HFFc6 (cell line): ENCODE measurements at places on chromosomes 3 and 15. TPM values are rescaled to one million over a fixed set of nuclear protein-coding genes. Genes with fewer than 3 reads are reported as not detected.

GRCh38 chr15:95431518-95431917 lies 899.0 kb upstream of the NR2F2 start:
- no peak overlapping the region for H3K4me3 ChIP-seq
- H3K27me3 ChIP-seq, result no peaks in the 10 kb centered on the region
- H3K27ac ChIP-seq, result no peak overlapping the region

GRCh38 chr3:6260551-6261191 lies 600.2 kb upstream of the GRM7 start:
- H3K36me3 ChIP-seq, result no peaks in the 10 kb centered on the region
- H3K4me1 ChIP-seq, result no peaks in the 10 kb centered on the region
- H3K27me3 ChIP-seq, result no peaks in the 10 kb centered on the region

DNA sequence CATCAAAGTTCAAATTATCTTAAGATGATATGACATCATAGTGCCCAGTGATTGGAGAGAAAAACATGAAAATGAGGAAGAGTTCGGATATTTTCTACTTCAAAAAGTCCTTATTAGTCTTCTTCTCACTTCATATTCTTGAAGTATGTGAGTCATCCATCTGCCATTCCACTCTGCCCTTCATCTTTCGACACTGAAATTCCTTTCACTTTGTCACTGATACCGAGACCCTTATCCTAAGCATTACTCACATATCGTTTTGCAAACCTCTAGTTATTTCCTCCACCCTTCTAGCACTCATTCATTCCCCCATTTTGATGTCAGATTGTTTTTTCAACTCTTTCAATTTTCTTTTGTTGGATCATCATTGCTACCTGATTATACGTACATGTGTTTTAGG lies 4.0 kb downstream of the OR5H14 start:
- no peak for DNase-seq
- H3K36me3 ChIP-seq, result no peaks in the 10 kb centered on the region
- H3K4me1 ChIP-seq, result no peaks in the 10 kb centered on the region
- H3K27me3 ChIP-seq, result no peaks in the 10 kb centered on the region

The TUSC7 gene
- total RNA-seq, result not detected in 3 replicates

- no peaks in the 10 kb centered on the region for H3K36me3 ChIP-seq
- no peak overlapping the region for H3K4me3 ChIP-seq
- H3K27me3 ChIP-seq, result no peaks in the 10 kb centered on the region; the same call in 1 of the 2 replicates
- DNase-seq, result no peak
Observed at GRCh38 chr3:128193168-128193567, 39.9 kb downstream of the EEFSEC start.

DNA sequence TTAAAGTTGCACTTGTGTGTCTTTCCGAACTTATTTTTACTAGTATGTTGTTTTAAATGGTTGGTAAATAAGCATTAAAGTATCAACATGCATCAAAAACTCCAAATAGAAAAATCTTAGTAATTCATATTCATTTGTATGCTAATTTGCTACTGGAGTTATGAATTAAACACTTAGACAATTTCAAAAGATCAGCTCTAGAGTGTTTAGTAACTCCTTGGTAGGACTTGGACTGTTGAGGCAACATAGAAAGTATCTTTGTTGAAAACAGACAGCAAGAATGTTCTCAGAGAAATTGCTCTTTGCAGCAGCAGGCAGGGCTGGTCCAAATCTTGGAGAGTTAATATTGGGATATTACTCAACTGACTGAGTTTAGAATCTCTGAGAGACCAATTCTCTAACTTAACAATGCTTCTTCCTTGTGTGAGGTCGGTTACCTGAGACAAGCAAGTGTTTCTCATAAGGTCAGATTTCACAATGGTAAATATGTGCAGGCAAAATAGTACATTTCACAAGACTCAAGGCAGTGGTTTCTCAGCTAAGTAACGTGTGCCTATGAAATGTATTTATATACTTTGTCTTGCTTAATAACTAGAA lies 147.8 kb upstream of the IL12A start:
- H3K4me3 ChIP-seq, result no peak overlapping the region
- no peak for DNase-seq
- peaks cover 3% of the 10 kb centered on the region; the same call in 1 of the 2 replicates for H3K27me3 ChIP-seq
- H3K27ac ChIP-seq, result no peak overlapping the region

The RETNLB gene
- total RNA-seq, result not detected in 3 replicates

DNA sequence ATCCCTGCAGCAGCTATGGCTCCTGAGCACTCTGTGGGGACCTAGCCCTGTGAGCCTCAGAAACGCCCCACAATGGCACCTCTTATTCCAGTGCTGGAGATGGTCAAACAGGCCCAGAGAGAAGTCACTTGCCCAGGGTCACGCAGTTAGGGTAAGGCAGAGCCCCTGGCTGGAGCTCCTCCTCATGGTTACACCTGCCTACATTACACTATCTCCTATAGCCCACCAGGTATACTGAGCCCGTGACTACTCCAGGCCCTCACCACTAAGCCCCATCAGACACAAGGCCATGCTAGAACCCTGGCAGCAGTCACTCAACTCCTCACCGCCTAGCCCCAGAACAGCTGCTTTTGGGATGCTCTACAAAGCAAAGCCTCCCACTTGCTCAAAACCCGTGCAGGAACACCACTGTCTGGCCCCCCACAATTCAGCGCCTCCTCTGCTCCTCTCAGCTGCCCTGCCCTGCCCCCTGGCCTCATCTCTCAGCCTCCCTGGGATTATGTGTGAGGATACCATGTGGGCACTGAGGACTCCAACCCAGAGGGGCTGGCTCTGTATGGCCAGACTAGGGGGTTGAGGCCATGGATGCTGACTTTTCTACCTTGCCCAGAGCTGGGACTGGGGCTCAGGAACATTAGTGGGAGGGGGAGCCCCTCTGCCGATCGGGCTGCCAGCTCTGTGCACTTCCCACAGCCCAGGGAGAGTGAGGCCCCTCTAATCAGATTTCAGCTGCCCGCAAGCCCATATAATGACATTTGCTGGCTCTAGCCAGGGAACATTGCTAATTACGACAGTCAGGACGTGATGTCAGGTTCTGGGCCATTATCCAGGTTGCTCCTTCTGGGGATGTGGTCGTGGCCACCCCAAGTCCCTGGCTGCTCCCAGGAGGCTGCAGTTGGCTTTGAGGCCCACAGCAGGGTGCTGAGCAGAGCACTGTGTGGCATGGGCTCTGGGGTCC lies 4.0 kb downstream of the NT5DC2 start:
- H3K27me3 ChIP-seq, result no peaks in the 10 kb centered on the region
- H3K4me3 ChIP-seq, result no peak overlapping the region
- H3K27ac ChIP-seq, result peak overlapping the region; percentile 71
- no peak for DNase-seq

The CLDN18 gene
- not detected in 3 replicates for total RNA-seq

The ITIH1 gene
- total RNA-seq, result not detected in 3 replicates

DNA sequence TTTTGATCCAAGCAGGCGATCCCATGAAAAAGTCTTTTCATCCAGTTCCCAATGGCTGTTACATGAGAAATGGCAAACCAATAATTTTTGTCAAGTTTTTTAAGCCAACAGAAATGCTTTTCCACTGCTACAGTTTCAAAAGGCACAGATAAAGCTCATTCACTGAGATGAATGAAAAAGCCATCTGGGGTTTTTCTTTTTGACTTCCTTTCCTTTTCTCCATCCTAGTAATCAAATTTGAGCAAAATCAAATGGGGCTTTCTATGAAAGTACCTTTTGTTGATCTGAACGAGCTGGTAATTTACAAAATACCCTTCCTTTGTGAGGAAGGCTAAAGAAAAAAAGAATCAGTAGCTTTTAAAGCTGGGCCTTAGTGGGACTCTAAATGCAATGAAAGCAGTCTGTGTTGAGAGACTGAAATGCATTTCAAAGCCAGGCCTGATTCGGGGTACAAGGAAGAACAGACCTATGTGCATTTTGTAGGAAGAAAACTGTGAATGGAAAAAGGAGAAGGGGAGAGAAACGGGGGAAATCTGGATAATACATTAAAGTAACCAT lies 185.2 kb upstream of the DNAJC19 start:
- no peaks in the 10 kb centered on the region for H3K27me3 ChIP-seq
- H3K27ac ChIP-seq, result no peak overlapping the region
- no peaks in the 10 kb centered on the region for H3K4me1 ChIP-seq
- H3K36me3 ChIP-seq, result no peaks in the 10 kb centered on the region
- no peak for DNase-seq
- no peak overlapping the region for H3K4me3 ChIP-seq

The LAMB2 gene
- 468 to 529 TPM (median 503 TPM) in 3 replicates for total RNA-seq

The C3orf22 gene
- not detected in 3 replicates for total RNA-seq

GRCh38 chr3:44624749-44625480 lies at the start of gene ZNF197:
TSS of gene ZNF197 (plus strand) at chr3:44625036. CDS start at chr3:44629155, 4,119 bp downstream.
- peak within 1 kb of the TSS; percentile 86 for H3K27ac ChIP-seq
- no peaks in the 10 kb centered on the region; the same call in 1 of the 2 replicates for H3K27me3 ChIP-seq
- DNase-seq, result peak; percentile 84
- peaks cover 19% of the 10 kb centered on the region for H3K4me1 ChIP-seq
- peaks cover 6% of the 10 kb centered on the region; the same call in 1 of the 2 replicates for H3K36me3 ChIP-seq

GRCh38 chr3:184155644-184156521 lies 706 bp downstream of the DVL3 start:
- peaks cover 43% of the 10 kb centered on the region for H3K4me1 ChIP-seq
- H3K36me3 ChIP-seq, result peaks cover 12% of the 10 kb centered on the region
- peak overlapping the region; percentile 91 for H3K4me3 ChIP-seq
- H3K27me3 ChIP-seq, result no peaks in the 10 kb centered on the region; the same call in 1 of the 2 replicates
- peak; percentile 5 for DNase-seq

- H3K4me1 ChIP-seq, result no peaks in the 10 kb centered on the region
- peaks cover 29% of the 10 kb centered on the region for H3K27me3 ChIP-seq
- H3K4me3 ChIP-seq, result peak within 1 kb of the TSS; percentile 41; the same call in 1 of the 2 replicates
- DNase-seq, result no peak
Observed at GRCh38 chr15:78944669-78945407, at the start of gene CTSH. TSS of gene CTSH (minus strand) at chr15:78945046. CDS start at chr15:78944981, 65 bp downstream.

DNA sequence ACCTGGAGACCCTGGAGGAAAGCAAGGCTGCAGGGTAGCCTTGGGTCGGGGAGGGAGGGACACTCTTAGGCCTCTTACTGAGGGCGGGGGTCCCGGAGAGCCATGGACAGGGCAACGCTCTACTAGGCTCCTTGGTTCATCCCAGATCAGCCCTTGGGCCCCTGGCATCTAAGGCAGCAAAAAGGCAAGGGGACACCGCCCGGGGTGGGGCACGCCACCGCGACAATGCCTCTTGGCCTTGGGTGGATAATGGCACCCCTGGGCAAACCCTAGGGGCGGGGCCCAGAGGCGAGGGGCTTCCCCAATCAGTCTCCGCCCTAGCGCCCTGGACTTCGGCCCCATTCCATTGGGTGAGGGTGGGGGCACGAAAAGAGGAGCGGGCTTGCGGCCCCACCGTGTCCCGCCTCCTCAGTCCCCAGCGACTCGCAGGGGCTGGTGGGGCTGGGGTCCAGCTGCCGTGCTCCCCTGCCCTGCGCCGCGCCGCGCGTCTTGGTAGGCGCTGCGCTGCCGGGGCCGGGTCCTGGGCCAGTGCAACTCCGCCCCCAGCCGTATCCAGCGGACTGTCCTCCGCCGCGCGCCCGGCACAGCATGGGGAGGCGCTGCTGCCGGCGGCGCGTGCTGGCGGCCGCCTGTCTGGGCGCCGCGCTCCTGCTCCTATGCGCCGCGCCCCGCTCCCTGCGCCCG lies at the start of gene CHST13:
Gene CHST13, plus strand, starts transcription at position 411 of the 684 bp plus-strand sequence. Its CDS starts 178 bp downstream, at position 589.
- H3K27ac ChIP-seq, result no peak within 1 kb of the TSS
- peaks cover 38% of the 10 kb centered on the region for H3K27me3 ChIP-seq
- no peaks in the 10 kb centered on the region for H3K36me3 ChIP-seq

GRCh38 chr3:52026041-52026440 lies 30.3 kb downstream of the DUSP7 start:
- H3K36me3 ChIP-seq, result no peaks in the 10 kb centered on the region
- H3K27me3 ChIP-seq, result no peaks in the 10 kb centered on the region; the same call in 1 of the 2 replicates
- H3K4me1 ChIP-seq, result peaks cover 27% of the 10 kb centered on the region
- no peak for DNase-seq
- no peak overlapping the region for H3K4me3 ChIP-seq

DNA sequence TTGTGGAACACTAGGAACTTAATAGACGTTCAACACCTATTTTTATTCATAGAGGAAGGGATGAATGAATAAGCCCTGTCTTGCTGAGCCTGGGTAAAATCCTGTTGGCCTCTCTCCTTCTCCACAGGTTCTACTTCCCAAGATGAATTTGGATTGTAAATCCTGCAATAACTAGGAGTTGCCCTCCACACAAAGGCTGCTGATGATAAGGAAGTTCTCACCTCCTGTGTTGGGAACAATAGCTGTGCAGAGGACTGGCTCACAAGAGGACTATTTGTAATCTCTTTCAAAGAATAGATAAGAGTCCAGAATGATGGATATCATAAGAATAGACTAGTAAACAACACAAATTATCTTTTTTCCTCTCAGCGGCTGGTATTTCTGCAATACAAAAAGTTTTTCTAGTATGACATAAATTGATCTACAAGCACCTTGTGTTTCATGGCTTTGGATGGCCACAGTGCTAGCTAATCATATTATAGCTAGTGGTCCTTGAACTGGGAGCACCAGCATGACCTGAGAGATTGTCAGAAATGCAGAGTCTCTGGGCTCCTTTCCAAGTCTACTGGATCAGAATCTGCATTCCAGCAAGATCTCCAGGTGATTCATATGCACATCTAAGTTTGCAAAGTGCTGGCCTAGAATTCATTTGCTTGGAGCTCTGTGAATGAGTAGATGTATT lies 28.1 kb upstream of the COL6A6 start:
- no peak for DNase-seq
- no peaks in the 10 kb centered on the region for H3K4me1 ChIP-seq
- no peak overlapping the region for H3K27ac ChIP-seq

GRCh38 chr3:9826815-9827573 lies 16.8 kb downstream of the RPUSD3 start:
- H3K36me3 ChIP-seq, result no peaks in the 10 kb centered on the region; the same call in 1 of the 2 replicates
- no peaks in the 10 kb centered on the region for H3K4me1 ChIP-seq
- H3K27me3 ChIP-seq, result peaks cover 2% of the 10 kb centered on the region; the same call in 1 of the 2 replicates
- H3K27ac ChIP-seq, result no peak overlapping the region

The IL1RAP gene
- total RNA-seq, result 3.6 to 5.2 TPM (median 4.8 TPM) in 3 replicates

The PLS1 gene
- 0.45 to 1.2 TPM (median 1.0 TPM) in 3 replicates for total RNA-seq

DNA sequence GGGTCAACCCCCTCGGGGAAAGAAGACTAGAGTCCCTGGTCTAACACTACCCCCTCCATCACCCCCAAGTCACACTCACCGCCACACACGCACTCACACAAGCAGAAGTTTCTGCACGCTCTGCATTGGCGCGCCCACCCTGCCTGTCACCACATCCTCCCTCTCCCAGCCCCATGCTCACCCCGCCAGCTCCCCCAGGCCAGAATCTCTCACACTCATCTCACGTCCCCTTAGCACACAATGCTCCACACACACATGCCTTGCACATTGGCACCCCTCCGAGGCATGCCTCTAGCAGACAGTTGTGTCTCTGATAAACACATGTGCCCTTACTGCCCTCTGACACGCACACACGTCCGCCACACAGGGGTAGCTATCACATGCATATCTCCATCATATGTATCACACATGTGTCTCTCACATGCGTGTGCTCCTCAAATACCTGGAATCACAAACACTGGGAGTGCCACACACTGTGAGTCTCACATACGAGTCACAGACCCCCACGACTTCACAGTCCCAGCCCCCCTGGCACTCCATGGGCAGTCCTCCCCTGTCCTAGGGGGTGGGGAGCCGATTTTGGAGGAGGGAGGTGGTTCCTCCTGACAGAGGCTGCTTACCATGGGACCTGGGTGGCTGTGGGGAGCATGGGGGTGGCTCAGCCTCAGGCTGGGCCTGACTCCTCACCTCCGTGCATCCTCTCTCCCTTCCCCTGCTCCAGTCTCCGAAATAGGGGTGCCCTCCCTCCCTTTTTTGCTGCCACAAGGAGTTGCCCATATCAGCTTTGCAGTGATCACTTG lies 898 bp downstream of the FBLN2 start:
- H3K4me1 ChIP-seq, result peaks cover 55% of the 10 kb centered on the region
- peak overlapping the region; percentile 81 for H3K4me3 ChIP-seq
- no peaks in the 10 kb centered on the region; the same call in 1 of the 2 replicates for H3K27me3 ChIP-seq
- no peak for DNase-seq
- H3K36me3 ChIP-seq, result no peaks in the 10 kb centered on the region

The POC1A gene
- 11.4 to 20.5 TPM (median 17.9 TPM) in 3 replicates for total RNA-seq

The UQCC5 gene
- 20.6 to 25.4 TPM (median 22.2 TPM) in 3 replicates for total RNA-seq

The SAXO2 gene
- 0.92 to 1.4 TPM (median 1.0 TPM) in 3 replicates for total RNA-seq

The SEMA5B gene
- not detected in 3 replicates for total RNA-seq

The MKRN3 gene
- 0.16 TPM in 1 of 3 replicates, not detected in the others for total RNA-seq
